ENCODE measurements at places on chromosomes 6 and 20.

GRCh38 chr6:121839896-121840295 is 404.4 kb downstream of the GJA1 start:
- no peak for DNase-seq

DNA sequence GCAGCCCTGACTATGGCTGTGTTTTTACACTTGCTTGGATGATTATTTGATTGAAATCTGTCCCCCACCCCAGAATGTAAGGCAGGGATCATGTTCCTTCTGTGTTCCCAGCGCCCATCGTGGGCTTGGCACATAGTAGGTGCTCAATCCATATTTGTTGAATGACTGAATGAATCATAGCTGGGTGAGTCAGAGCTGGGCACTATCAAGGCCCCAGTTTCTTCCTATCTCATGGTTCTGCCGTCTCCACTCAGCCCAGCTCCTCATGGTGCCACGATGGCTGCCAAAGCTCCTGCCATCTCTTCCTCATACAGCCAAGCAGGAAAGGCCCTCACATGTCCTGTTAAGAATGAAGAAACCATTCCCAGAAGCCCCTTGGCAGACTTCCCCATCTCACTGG is 29.0 kb downstream of the CEBPB start:
- DNase-seq: no peak

DNA sequence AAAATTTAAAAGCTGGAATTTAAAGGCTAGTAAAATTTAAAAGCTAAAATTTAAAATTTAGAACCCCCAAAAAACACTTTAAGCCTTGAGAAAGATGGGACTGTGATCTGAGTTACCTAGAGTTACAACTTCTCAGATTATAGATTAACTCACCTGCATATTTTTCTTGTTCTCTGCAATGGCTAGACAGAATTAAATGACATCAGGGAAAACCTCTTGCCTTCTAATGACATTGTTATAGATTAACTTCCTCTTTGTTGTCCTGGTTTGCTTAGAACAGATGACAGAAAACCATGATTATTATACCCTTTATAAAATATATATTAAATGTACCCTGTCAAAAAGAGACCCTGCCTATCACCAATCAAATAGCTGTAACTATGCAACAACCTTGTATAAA is 56.4 kb downstream of the TRDN start:
- DNase-seq: peak; percentile 7

DNA sequence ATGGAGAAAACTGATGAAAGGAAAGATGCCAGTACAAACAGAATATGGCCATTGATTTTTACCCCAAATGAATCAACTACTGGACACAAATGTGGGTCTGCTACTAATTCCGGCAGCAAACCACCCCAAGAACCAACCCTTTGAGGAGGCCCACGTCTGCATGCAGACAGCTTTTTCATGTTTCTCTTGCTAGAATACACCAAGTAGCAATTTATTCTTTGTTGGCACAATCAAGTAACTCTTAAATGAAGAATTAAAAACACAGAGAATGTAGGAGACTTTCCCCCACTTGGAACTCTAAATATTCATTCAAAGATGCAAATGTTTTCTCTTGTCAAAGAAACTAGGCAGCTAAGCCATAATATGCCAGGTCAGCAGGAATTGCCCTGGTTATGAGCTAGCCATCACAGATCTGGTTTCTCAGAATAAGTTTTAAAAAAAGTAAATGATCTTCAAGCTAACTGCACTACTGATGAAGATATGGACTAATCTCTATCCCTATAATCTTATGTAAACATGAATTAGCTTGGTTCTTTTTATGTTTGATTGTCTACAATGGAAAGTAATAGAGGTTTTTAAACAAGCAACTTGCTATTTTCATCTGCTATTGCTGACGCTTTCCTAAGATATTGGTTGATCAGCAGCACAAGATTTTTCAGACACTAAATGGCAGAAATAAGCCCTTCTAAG is 163.1 kb upstream of the THEMIS start:
- no peak for DNase-seq

- DNase-seq: no peak
Measured at GRCh38 chr20:5766085-5766764, 16.0 kb downstream of the SHLD1 start.

Measured in kidney epithelial cell (primary cell).